Right ventricle myocardium inferior (tissue), 1 donor: ENCODE measurements at places on chromosomes 3 and 15.
A peak's percentile ranks its signal among the peaks of the same experiment; 100 is the strongest.

GRCh38 chr3:53350652-53351051 is 3.3 kb upstream of the DCP1A start:
- DNase-seq: no peak

DNA sequence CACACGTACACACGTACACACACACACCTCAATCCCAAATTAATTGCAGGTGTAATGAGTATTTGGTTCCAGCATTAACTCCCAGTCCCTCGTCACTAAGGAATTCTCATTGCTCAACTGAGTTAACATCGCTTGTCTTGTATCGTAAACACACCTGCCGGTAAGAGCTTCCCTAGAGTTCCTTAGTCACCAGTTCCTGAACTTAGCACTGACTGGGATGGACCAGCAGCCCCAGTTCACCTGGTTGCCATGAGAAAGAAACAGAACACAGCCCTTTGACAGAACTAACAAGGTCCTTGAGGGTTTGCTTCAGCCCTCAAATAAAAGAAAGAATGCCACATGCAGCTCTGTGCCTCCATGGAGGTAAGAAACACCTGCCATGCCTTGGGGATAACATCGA is 66.3 kb upstream of the SLCO3A1 start:
- DNase-seq: no peak

GRCh38 chr3:197392961-197393360 is 94.5 kb upstream of the DLG1 start:
- DNase-seq: no peak

DNA sequence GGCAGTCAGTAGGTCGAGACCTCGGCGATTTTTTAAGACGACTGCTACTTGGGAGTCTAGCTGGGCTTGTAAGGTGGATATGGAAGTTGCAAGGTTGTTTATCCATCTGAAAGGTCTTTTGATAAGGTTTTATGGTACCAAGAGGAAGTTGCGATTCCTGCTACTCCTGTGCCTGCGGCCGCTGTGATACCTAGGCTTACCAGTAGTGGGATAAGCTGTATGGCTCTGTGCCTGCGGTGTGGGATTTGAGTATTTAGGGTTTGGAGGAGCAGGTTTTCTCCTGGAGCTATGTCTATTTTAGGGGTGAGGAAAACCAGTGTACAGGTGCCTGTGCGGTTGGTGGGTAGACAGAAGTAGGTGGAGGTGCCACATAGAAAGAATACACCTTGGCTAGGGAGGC is 1059.8 kb downstream of the SI start:
- no peak for DNase-seq

- DNase-seq: no peak
Observed at GRCh38 chr3:194723846-194724618, 38.3 kb downstream of the FAM43A start.

DNA sequence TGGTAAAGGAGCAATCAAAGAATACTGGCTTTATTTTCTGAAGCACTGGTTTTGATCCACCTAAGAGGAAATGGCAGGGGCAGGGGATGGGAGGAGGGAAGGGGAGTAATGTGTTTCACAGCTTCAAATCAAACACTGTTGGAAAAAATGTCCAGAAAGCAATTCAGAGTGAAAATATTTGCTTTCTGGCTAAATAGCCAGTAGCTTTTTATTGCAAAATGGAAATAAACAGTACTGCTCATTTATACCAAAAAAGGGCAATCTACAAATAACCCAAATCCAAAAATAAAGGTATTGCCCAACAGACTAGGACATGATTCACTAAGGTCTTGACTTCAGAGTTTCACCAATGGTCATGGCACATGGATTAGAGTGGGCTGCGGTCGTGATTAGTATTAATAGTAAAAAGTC is 279.3 kb upstream of the THBS1 start:
- DNase-seq: no peak

DNA sequence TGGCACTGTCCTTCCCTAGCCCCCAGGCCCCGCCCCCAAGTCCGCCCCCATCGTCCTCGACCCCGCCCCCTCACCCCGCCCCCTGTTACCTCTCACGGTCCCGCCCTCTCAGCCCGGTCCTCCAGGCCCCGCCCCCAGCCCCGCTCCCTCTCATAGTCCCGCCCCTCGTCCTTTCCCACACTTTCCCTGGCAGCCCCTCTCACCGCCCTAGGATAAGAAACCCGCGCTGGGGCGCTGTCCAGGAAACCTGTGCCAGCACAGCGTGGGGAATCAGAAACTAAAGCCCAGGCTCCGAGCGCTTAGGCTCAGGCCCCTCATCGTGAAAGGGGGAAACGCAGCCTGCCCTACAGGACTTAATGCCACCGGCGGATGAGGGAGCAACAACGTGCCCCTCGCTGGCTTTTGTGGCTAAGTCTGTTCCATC is 20.9 kb downstream of the TRPM1 start:
- DNase-seq: peak; percentile 81

- no peak for DNase-seq
Observed at GRCh38 chr3:47961815-47962606, 54.2 kb downstream of the MAP4 start.

DNA sequence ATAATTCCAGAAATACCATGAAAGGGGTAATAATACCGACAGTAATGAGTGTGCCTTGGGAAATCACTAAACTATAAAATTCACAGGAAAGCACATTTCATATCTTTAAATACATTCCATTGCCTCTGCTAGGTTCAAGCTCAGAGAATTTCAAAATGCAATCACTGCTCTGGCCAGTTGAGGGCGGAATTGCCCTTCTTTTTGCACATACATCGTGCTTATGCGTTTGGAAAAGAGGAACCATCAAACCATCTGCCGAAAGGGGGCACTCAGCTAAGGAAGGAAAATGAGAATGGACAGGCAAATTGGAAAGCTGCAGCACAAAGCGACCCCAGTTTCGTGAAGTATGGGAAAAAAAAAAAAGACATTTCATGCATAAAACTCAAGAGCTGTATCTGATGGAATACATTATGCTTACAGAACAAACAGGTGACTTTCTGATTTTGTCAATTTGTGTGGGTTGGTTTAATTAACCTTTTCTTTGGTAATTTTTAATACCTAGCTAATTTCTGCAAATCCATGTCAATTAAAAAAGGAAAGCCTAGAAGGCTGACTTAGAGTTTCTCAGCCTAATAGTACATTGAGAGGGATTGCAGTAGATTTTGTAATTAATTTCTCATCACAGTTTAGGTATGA is 61.4 kb downstream of the TUSC7 start:
- no peak for DNase-seq

GRCh38 chr3:70096376-70097066 is 97.0 kb downstream of the SAMMSON start:
- DNase-seq: no peak

DNA sequence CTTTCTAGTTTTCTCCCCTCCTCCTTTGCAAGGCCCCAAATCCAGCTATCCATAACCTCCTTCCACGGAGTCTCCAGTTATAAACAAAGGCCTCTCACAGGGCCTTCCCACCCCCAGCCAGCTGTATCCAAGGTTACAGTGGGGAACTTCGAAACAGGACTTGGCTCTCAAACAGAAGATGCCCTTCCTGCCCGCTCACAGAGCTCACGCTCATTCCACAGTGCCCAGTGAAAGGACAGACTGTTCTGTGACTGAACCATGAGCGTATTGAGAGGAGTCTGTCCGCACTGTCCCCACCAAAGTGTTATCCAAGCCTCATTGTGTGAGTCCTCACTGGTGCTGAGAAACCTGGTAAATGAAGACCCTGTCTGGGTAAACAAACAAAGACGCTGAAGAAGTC is 35.4 kb downstream of the ARHGAP31 start:
- no peak for DNase-seq

- no peak for DNase-seq
Observed at GRCh38 chr15:95013381-95013780, 782.0 kb downstream of the MCTP2 start.

DNA sequence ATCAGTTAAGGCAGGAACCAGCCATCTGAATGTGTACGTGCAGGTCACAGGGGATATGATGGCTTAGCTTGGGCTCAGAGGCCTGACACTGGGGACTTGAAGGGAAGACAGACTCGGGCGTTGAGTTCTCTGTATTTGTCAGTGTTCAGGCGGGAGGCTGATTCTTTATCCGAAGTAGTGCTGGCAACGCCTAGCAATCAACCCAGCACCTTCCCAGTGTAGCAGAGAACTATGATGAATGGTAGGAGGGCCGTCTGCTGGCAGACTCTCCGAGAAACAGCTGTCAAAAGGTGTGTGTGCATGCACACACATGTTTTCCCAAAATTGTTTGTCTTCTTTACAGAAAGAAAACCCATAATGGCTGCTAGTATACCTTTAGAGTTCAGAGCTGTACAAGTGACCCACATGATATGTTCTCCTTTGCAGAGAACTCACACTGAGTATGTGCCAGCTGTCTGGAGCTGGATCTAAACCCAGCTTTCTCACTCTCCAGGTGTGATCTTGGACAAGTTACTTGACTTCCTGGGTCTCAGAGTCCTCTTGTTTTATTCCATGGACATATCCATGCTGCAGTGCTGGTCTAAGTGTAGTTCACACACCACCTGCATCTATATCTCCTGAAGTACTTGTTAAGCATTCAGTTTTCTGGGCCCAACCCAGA is 74.5 kb upstream of the LARS2 start:
- no peak for DNase-seq

- no peak for DNase-seq
Observed at GRCh38 chr15:26691249-26691648, 81.6 kb downstream of the GABRB3 start.

- DNase-seq: no peak
Observed at GRCh38 chr3:142088522-142088921, 60.8 kb downstream of the TFDP2 start.

DNA sequence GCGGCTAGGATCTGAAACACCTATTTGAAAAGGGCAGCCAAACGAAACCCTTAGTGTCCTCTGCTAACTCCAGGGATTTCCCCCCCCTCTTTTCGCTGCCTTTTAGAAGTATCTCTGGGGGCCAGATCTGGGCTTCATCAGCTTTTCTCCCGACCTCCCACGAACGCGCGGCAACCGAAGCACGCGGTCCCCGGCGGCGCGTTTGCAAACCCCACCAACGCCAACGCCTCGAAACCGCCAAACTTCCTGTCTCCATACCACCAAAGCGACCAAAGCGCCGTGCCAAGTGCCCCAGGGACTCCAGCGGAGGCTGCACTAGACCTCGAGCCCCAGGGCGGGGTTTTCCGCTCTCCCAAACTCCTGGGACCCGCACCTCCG is 155.8 kb upstream of the FRMD4B start:
- DNase-seq: peak; percentile 74

- no peak for DNase-seq
Observed at GRCh38 chr15:100159436-100159835, 182.3 kb downstream of the ADAMTS17 start.

GRCh38 chr15:61983081-61983480 is 77.2 kb downstream of the VPS13C start:
- DNase-seq: no peak
